ENCODE measurements at places on chromosomes 7 and 10. TPM values are rescaled to one million over a fixed set of nuclear protein-coding genes. Genes with fewer than 3 reads are reported as not detected.

OPALIN gene
- not detected for total RNA-seq

SKIDA1 gene
- total RNA-seq, result 0.56 TPM

CNPY1 gene
- total RNA-seq, result not detected

INHBA gene
- 133 TPM for total RNA-seq

GARIN1A gene
- 0.18 TPM for total RNA-seq

NANOS1 gene
- total RNA-seq, result under 0.01 TPM

GDF2 gene
- not detected for total RNA-seq

TMEM196 gene
- not detected for total RNA-seq

ITGB8 gene
- 10.8 TPM for total RNA-seq

ANXA8 gene
- total RNA-seq, result 0.90 TPM

VPS41 gene
- 51.9 TPM for total RNA-seq

CHRM2 gene
- 144 TPM for total RNA-seq

NODAL gene
- not detected for total RNA-seq

NUDT13 gene
- 1.1 TPM for total RNA-seq

- peaks cover 18% of the 10 kb centered on the region for H3K4me1 ChIP-seq
- H3K36me3 ChIP-seq, result no peaks in the 10 kb centered on the region
- peak overlapping the region; percentile 2 for H3K4me3 ChIP-seq
- no peaks in the 10 kb centered on the region for H3K27me3 ChIP-seq
Observed at GRCh38 chr10:16966991-16967865, 150.0 kb upstream of the RSU1 start.

GRCh38 chr10:79353000-79353406, 5.7 kb downstream of the PPIF start:
- H3K4me1 ChIP-seq, result peaks cover 13% of the 10 kb centered on the region
- no peak overlapping the region for H3K27ac ChIP-seq
- peaks cover 66% of the 10 kb centered on the region for H3K36me3 ChIP-seq
- no peak overlapping the region for H3K4me3 ChIP-seq
- DNase-seq, result no peak

DNA sequence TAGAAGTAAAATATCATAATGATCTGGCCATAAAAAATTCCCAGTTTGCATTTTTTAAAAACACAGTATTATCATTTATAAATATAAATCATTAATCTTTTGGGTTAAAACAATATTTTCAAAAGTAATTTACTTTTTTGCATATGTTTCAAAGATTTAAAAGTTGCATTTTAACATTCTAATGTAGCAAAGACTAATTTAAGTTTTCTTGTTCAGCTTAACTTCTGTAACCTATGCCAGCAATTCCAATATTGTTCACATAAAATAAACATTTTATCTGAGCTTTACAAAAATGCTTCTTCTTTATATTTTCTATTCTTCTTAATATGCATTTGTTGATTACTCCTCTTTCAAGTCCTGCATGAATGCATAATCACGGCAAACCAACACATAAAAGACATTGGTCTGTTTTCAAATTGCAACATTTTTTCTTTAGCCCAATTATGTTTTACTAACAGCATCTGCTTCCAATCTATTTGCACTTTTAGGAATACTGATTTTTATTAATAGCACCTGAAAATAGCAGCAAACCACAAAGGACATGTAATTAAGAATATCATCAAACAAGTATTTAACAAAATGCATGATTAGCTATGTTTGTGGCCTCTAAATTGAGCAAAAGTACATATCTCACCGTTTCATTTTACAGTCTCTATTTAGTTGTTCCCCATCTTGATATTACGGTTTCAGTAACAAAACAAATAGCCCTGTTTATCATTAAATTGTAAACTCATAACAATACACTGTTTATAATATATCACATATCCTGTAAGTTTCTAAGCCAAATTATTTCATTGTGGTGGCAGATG, 286.9 kb upstream of the NFE2L3 start:
- H3K36me3 ChIP-seq, result no peaks in the 10 kb centered on the region
- no peaks in the 10 kb centered on the region for H3K4me1 ChIP-seq
- peaks cover 19% of the 10 kb centered on the region for H3K27me3 ChIP-seq
- no peak overlapping the region for H3K27ac ChIP-seq
- no peak for DNase-seq

- H3K27ac ChIP-seq, result peak overlapping the region; percentile 28
- H3K4me3 ChIP-seq, result no peak overlapping the region
- H3K36me3 ChIP-seq, result no peaks in the 10 kb centered on the region
- DNase-seq, result no peak
Observed at GRCh38 chr7:45882465-45882810, 5.8 kb upstream of the IGFBP1 start.

DNA sequence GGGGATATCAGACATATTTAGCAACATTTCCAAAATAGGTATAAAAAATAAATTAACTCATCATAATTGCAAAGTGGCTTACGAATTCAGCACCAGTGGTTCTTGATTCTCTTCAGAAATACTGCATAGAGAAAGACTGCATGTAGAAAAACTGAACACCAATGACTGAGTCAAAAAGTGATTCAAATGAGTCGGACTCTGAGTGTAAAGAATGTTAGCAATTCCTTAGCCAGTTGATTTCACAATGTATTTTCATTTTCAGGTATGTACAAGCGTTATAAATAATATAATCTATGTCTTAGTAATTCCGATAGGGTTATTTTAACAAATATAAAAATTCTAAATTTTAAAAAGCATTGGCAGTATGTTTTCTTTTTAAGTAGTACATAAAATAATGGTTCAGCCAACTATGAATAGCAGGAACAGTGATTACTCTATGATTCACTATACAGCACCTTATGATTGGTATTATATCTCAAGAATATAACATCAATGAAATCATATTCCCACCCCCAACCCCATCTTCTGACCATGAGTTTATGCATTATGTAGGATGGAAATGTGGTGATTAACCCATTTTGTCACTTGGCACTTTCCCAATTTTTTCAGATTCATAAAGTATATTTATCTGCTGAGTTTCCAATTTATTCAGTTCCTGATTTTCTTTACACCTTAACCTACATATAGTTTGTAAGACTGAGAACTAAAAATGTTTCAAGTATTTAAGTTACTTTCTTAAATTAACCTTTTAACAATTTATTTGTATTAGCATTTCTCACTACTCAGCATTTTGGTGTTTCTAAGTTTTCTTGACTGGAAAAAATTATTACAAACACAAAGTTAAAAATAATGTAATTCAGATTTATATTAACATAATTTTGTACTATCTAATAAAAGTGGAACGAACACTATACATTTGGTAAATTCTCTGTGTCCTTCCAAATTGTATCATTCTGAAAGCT, 33.9 kb downstream of the DNAJC1 start:
- no peaks in the 10 kb centered on the region for H3K27me3 ChIP-seq
- H3K36me3 ChIP-seq, result no peaks in the 10 kb centered on the region
- H3K4me1 ChIP-seq, result no peaks in the 10 kb centered on the region
- H3K27ac ChIP-seq, result no peak overlapping the region
- peak; percentile 45 for DNase-seq

DNA sequence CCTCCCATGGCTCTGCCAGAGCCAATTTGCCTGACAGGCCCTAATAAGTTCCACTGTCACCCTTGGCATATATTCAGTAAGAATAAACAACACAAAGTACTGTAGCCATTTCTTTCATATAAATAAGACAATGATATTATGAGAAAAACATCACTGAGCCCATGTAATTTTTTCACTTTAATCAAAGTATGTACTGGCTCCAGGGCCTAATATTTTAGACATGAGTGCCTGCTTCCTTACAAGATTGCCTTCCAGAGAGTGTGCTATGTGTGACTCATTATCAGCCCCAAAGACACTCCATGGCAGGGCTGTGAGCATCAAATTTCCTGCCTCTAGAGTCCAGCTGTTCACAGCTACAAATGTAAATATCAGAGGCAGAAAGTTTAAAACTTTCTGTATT, 297.6 kb downstream of the LHFPL3 start:
- H3K27me3 ChIP-seq, result no peaks in the 10 kb centered on the region
- no peak overlapping the region for H3K4me3 ChIP-seq
- H3K27ac ChIP-seq, result no peak overlapping the region
- no peaks in the 10 kb centered on the region for H3K4me1 ChIP-seq
- no peaks in the 10 kb centered on the region for H3K36me3 ChIP-seq
- no peak for DNase-seq

DNA sequence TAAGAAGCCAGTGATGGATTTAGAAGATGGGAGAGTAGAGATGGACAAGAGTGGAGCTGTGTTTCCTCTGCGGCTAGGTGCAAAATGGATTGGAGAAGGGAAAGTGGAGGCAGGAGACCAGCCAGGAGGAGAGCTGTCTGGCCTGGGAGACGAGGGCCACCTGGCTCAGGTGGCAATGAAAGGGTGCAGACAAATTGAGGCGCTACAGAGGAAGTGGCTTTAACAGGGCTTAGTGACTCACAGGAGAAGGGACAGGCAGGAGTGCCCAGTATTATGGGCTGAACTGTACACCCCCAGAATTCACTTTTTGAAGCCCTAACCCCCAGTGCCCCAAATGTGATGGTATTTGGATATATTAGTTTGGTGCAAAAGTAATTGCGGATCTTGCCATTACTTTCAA, 65.6 kb upstream of the DUSP5 start:
- H3K36me3 ChIP-seq, result no peaks in the 10 kb centered on the region
- no peak for DNase-seq
- H3K4me3 ChIP-seq, result no peak overlapping the region
- H3K27me3 ChIP-seq, result no peaks in the 10 kb centered on the region

DNA sequence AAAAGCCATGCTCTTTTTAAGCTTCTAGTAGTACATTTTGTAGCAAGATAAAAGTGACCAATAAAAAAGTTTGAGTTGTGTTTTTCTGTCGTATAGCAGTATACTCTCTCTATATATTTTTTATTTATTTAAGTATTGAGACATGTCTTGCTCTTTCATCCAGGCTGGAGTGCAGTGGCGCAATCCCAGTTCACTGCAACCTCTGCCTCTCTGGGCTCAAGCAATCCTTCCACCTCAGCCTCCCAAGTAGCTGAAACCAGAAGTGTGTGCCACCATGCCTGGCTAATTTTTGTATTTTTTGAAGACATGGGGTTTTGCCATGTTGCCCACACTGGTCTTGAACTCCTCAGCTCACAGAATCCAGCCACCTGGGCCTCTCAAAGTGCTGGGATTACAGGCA, 2.8 kb downstream of the SUGCT start:
- H3K36me3 ChIP-seq, result no peaks in the 10 kb centered on the region
- H3K4me1 ChIP-seq, result no peaks in the 10 kb centered on the region
- H3K27ac ChIP-seq, result no peak overlapping the region
- no peak overlapping the region for H3K4me3 ChIP-seq

GRCh38 chr7:141264511-141264910, 190.6 kb downstream of the TMEM178B start:
- no peak overlapping the region for H3K27ac ChIP-seq
- no peaks in the 10 kb centered on the region for H3K27me3 ChIP-seq
- H3K36me3 ChIP-seq, result no peaks in the 10 kb centered on the region
- DNase-seq, result no peak

GRCh38 chr10:62130948-62131347, 137.7 kb downstream of the RTKN2 start:
- H3K27ac ChIP-seq, result peak overlapping the region; percentile 99
- H3K4me1 ChIP-seq, result peaks cover 19% of the 10 kb centered on the region
- H3K4me3 ChIP-seq, result no peak overlapping the region
- H3K36me3 ChIP-seq, result no peaks in the 10 kb centered on the region
- no peaks in the 10 kb centered on the region for H3K27me3 ChIP-seq
- DNase-seq, result peak; percentile 98

DNA sequence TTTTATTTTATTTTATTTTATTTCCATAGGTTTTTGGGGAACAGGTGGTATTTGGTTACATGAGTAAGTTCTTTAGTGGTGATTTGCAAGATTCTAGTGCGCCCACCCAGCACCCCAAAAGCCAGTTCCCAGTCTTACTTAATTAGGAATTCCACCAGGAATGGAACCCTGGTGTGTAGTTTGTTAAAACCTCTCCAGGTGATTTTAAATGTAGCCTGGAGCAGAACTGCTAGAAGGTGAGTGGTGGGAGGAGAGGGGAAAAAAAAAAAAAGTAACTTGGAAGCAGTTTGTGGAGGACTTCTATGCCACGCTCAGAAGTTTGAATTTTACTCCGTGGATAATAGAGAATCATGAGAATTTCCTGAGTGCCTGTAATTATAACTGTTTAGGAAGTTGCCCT, 5.5 kb upstream of the TEX47 start:
- DNase-seq, result no peak
- no peaks in the 10 kb centered on the region for H3K4me1 ChIP-seq
- H3K27ac ChIP-seq, result no peak overlapping the region

DNA sequence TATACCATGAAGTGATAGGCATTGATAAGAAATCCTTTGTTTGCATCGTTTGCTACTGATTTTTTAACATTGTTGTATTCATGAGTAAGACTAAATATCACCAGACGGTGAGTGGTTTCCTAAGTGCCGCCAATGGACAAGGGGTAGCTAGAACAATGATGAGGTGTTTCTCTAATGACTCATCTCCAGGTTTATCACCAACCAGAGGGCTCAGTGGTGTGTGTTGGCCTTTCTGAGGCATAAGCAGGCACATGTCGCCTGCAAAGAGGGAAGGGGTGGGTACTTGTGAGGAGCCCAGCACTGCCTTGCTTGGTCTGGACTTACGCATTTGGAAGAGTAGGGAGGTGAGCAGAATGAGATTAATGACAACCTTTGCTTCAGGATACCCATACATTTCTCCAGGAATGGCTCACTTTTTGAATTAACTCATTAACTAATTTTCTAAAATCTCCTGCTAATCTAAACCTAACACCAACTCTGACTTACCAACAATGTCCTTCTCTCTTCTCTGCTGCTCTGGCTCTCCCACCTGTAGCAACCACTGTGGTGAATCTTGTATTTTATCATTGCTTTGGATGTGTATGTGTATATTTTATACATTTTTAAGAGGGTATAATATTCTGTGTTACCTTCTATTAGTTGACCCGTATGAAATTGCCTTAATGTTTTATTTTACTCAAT, 722.6 kb downstream of the GRID1 start:
- H3K27me3 ChIP-seq, result no peaks in the 10 kb centered on the region
- no peaks in the 10 kb centered on the region for H3K4me1 ChIP-seq
- no peaks in the 10 kb centered on the region for H3K36me3 ChIP-seq
- H3K27ac ChIP-seq, result no peak overlapping the region
- no peak overlapping the region for H3K4me3 ChIP-seq

GRCh38 chr7:116431787-116432526, 67.6 kb upstream of the CAV2 start:
- H3K27me3 ChIP-seq, result no peaks in the 10 kb centered on the region
- H3K27ac ChIP-seq, result no peak overlapping the region
- DNase-seq, result peak; percentile 31

- H3K27me3 ChIP-seq, result peaks cover 18% of the 10 kb centered on the region
- H3K36me3 ChIP-seq, result no peaks in the 10 kb centered on the region
- H3K4me3 ChIP-seq, result no peak overlapping the region
- H3K27ac ChIP-seq, result no peak overlapping the region
- DNase-seq, result peak; percentile 16
Observed at GRCh38 chr10:80405626-80406025, 2.7 kb upstream of the PRXL2A start.
